Mucosa of gallbladder (tissue), 1 donor: ENCODE measurements at places on chromosomes 16 and 17.

DNA sequence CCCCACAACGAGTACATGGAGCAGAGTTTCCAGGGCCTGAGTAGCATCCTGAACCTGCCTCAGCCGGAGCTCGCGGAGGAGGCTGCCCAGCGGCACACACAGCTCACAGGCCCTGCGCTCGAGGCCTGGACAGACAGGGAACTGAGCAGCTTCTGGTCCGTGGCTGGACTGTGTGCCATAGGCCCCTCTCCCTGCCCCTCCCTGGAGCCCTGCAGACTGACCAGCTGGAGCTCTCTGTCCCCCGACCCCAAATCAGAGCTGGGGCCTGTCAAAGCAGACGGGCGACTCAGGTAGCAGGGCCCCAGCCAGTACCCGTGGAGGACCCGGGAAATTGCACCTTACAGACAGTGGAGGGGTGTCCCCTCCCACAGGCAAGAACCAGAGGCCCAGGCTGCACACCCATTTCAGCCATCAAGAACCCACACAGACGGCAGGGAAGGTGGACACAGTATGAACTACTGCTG is 13.0 kb downstream of the MRPL27 start:
- DNase-seq, result no peak

GRCh38 chr16:30967795-30968194 is 10.2 kb downstream of the SETD1A start:
- no peak for DNase-seq

- DNase-seq, result no peak
Measured at GRCh38 chr16:4347765-4348509, 3.2 kb downstream of the PAM16 start.

DNA sequence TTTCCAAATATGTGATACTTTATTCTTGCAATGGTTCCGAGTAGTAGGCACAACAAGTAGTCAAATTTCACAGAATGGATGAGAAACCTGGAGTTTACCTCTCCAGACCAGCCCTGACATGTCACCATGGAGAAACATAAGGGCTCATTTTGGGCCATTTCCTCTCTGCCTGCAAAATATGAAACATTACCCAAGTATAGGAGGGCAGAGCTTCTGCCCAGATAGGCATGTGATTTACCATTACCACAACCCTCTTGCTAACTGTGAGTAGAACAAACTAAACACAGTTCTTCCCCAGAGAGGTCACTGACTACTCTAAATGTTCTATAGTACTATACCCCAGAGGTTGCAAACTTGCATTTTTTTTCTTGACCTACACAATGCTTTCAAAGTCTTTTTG is 15.7 kb upstream of the KPNB1 start:
- no peak for DNase-seq

GRCh38 chr17:8836821-8837562 is 30.5 kb downstream of the PIK3R6 start:
- no peak for DNase-seq

DNA sequence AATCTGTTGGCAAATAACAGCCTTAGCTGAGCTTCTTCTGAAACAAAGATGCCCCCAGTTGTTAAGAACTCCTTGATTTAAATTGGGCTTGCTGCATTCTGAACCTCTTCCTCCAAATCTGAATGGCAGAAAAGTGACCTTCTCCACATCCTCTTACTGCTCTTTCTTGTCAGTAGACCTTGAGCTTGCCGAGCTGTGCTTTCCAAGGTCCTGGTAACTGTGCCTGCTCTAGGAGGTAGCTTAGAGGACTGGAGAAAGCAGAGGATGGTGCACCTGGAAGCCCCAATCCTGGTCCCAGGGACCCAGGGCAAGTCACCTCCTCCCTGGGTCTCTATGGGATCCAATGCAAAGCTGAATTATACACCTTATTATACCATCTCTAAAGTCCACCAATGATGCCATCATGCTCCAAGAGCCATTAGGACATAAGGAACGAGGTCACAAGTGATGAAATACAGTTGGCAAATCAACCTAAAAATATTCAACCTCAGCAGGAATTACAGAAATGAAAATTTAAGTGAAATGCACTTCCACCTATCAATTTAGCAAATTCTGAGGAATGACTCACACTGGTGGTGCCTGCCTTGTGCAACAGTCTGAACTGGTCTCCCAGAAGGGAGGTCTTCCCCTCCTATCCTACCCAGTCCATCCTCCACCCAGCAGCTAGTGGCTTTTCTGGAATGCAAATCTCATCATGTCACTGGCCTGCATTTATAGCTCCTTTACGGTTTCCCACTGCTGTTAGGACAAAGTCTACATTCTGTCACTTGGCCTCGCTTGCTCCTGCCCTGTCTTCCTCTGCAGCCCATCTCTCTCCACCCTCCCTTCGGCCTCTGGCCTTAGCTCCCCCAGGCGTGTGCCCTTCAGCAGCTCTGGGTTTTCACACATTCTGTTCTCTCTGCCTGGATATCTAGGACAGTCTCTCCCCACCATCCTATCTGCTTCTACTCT is 36.6 kb downstream of the TOM1L2 start:
- no peak for DNase-seq

DNA sequence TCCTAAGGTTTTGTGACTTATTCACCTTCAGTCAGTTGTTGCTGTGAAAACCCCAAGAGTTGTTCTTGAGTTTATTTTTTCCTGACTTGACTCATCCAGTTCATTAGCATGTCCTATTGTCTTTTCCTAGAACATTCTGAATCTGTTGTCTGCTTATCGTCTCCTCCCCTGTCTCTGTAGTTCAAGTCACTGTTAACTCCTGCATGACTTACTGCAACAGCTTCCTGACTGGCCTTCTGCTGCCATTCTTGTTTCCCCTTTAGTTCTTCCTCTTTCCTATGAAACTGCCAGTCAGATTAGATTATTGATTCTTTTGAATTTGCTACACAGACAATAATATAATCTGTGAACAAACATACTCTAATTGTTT is 161.5 kb downstream of the FTO start:
- no peak for DNase-seq

- no peak for DNase-seq
Measured at GRCh38 chr16:89695086-89695874, 6.2 kb downstream of the SPATA2L start.

DNA sequence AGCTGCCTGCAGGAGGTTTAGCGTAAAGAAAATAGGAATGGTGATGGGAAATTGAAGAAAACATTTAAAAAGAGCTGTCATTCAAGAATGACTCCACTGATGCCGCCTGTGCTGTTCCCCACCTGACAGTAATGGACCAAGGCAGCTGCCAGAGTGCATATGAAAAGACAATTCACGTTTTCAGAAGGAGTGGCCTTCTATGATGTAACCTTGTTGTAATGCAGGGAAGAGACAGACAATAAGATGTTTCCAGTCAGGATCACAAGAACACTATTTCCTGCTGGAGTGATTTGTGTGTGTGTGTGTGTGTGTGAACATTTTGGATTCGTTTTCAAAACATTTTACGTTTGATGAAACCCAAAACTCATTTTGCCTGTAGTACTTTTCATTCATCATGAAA is 203.7 kb downstream of the LGALS9B start:
- DNase-seq, result no peak

GRCh38 chr16:23357761-23358290 is 55.7 kb downstream of the SCNN1B start:
- DNase-seq, result no peak
